ENCODE measurements at places on chromosomes 6 and 20.

DNA sequence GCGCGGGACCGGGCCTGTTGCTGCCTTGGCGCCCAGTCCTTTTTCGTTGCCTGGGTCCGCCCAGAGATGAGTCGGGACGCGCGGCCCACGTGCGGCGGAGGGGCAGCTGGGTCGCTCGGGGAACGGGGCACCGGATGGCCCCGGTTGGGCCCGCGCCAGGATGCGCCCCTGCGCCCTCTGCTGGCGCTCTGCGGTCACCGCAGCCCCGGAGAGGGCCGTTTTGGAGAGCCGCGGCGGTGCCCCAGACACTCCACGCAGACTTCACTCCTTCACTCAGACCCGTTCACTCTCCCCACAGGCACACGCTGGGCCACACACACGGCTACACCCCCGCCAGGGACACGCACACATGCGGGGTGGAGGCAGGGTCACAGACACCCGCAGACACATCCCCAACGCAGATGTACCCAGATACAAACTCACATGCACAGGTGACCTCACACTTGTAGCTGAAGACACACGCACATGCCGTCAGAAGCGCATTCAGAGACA is 38.8 kb downstream of the SRC start:
- peak; percentile 93 for DNase-seq

- no peak for DNase-seq
These were observed 118.6 kb downstream of the OGFRL1 start for GRCh38 chr6:71406865-71407860.

DNA sequence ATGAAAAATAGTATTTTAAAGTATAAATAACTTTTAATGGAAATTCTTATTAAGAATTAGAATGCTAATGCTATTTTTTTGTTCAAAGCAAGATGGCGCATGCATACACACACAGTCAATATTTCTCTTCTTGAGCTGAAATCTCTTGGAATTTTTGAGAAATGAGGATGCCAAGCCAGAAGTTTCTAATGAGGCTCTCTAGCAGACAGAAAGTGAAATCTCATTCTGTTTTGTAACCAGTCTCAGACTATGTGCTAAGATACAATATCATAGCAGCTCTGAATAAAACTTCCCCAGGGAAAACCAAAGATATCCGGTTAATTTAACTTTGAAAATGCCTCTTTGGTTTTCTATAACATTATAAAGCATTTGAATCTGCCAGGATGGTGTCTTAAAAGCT is 97.2 kb upstream of the HDAC2 start:
- no peak for DNase-seq

DNA sequence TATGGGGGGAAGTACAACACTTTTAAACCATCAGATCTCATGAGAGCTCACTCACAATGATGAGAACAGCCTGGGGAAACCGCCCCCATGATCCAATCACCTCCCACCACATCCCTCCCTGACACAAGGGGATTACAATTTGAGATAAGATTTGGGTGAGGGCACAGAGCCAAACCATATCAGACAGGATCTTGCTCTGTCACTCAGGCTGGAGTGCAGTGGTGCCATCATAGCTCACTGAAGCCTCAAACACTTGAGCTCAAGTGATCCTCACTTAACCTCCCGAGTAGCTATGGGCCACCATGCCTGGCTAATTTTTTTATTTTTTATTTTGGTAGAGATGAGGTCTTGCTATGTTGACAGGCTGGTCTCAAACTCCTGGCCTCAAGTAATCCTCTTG is 5.1 kb upstream of the IYD start:
- no peak for DNase-seq

DNA sequence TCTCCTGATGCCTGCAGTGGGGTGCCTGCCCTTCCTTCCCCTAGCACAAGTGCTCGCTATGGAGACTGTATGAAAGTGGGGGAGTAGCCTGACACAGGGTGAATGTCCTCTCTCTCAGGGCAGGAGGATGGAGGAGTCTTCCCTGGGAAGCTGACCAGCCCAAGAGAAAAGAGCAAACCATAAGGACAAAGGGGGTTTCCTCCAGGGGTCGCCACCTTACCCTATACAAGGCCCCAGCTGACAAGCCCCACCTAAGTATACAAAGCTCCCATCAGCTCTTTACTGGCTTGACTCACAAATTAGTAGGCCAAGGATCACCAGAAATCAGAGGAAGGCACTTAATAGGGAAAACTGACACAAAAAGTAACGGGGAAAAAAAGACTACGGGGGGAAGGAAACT is 54.1 kb downstream of the PLAGL1 start:
- DNase-seq = no peak

- no peak for DNase-seq
These were observed 27.9 kb downstream of the CDC5L start for GRCh38 chr6:44415449-44415848.

DNA sequence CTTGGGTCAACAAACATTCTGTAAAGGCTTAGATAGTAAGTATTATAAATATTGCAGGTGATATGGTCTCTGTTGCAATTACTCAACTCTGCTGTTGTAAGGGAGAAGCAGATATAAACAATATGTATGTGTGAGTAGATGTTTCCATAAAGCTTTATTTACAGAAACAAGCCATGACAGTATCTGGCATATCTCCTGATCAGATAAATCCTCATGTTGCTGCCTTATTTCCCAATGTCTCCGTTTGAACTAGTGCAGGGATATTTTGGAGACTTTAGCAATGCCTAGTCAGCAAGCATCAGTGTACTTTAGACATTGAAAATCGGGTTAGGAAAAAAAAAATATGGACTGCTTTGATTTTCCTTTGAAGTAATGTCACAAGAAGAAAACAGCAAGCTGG is 96.1 kb downstream of the LAMA2 start:
- no peak for DNase-seq

DNA sequence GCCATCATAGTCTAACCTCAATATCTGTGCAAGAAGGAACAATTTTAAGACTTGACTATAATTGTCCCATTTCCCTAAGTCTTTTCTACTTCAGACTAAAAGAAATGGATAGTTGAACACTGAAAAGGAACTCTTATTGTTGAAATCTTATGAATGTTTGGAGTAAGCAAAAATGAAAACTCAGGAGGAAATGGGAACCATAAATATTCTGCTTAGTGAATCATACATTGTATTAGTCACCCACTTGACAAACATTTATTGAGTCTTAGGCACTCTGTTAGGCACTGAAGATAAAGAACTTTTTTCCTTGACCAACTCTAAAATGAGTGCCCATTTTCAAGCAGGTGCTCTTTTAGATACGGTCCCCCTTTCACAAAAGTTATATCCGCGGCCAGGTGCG is 8.7 kb downstream of the CCDC170 start:
- no peak for DNase-seq

- DNase-seq = no peak
These were observed 43.6 kb upstream of the NKX2-2 start for GRCh38 chr20:21557241-21558020.

- DNase-seq = peak; percentile 53
These were observed 479 bp downstream of the SLC39A7 start for GRCh38 chr6:33201147-33201545.

DNA sequence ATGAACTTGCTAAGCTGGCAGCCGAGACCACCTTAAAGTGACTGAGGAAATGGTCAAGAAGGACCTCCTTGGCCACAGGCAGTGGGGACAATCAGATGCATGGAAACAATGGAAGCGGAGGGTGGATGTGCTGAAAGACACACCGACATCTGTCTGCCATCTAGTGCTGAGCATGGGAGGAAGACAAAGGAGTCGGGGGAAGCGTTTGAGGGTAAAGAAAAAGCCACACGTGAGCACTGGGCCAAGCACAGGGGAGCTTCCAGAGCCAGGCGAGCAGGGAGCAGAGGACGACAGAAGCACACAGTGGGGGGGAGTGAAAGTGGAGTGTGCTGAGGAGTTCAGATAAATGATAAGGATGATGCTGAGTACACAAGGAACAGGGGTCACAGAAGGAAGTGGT is 367.8 kb downstream of the ZFAND3 start:
- no peak for DNase-seq

DNA sequence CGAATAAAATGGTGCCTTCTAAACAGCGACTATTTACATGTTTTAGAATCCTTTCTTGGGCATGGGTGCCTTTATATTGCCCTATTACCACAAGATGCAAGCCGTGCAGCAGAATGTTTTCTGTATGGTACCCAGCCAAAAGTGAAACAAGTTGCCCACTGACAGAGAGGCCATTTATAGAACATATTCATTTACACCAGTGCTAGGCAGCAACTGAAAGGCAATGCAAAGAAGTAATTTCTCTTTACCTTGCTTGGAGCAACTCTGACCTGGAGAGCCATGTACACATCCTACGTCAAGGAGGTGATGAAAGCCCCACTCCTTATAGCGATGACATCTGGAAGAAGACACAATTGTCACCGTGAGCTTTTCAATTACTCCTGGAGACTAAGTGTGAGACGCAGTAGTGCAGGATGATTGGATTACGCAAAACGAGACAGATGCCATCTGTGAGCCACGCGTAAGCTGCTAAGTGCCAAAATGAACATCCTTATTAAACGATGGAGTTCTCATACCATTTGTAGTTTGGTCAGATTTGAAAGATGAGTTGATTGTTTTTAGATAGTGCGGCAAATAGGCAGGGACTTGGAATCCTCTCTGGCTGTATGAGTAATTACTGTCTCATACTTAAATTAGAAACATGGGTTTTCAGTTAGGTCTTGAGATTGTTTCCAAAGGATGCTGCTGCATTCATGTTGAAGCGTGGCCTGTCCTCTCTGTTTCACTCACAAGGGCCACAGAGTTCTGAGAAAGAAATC is at the start of gene TMEM244:
Gene TMEM244 (minus strand): TSS at position 408 of the 758 bp plus-strand sequence. CDS start 127 bp downstream, at position 281.
- no peak for DNase-seq

DNA sequence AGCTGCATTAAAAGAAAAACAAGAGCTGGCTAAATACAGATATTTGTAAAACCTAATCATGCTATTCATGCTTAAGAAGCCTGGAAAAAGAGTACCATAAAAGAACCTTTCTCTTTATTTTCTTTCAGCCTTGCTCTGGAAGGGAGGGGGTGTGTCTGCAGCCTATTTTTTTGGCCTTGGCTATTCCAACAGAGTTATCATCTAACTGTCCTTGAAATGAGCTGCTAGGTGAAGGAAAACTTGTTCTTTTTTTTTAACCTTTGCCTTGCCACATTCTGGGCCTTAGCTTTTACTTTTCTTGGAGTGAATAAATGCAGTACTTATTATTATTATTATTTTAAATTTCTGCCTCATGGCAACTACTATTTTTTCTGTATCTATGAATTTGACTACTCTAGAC is 224.9 kb upstream of the SYNCRIP start:
- DNase-seq = no peak

DNA sequence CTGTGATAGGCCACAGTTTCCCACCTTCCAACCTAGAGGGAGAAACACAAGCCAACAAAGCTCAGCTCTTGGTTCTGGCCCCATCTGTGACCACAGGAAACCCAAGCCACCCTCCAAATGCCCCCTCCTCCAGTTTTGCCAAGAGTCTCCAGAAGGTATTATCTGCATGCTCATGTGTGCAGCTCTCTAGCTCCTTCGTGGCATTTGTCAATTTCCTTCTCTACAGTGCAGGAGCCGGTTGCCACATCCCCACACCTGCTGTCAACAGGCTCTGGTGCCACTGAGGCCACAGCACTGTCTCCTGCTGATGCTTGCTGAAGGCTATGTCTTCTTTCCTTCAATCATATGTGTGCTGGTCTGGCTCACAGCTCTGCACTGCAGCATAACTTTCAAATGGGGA is 177.2 kb downstream of the CLIC5 start:
- no peak for DNase-seq

GRCh38 chr6:140960566-140960965 is 1172.2 kb upstream of the GJE1 start:
- no peak for DNase-seq

- no peak for DNase-seq
These were observed 90.1 kb downstream of the CRYBG1 start for GRCh38 chr6:106450653-106451052.

DNA sequence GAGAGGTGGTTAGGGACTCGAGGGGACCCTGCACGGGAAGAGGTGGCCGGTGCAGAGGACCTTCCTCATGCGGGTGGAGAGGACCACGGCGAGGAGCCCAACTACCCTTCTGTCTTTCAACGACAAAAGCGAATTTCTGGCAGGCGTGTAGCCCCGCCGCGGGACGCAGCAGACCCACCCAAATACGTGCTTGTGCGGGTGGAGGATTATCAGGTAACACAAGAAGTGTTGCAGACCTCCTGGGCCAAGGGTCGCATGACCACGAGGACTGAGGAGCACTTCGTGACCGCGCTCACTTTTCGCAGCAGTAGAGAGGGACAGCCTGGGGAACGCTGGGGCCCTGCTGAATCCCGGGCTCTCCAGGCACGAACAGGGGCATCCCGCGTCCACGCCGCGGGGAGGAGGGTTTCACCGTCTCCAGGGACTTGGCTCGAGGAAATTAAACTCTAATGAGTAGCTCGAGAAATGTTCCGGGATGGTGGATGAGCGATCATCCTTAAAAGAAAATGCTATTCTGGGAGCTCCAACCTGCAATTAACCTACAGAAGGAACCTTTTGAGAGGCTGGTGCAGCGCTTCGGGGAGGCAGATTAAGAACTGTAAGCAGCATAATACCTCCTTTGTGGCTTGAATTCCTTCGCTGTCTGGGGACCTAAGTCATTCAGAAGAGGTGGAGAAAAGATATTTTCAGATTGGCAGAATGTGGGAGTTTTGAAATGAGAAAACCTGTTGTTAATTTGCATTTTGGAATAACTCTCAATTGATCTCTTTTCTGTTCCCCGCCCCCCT is 804 bp downstream of the C6orf141 start:
- DNase-seq = no peak

GRCh38 chr6:4930025-4930691 is 73.7 kb downstream of the RPP40 start:
- DNase-seq = no peak

GRCh38 chr6:43895656-43896328 is 125.8 kb downstream of the VEGFA start:
- DNase-seq = no peak

DNA sequence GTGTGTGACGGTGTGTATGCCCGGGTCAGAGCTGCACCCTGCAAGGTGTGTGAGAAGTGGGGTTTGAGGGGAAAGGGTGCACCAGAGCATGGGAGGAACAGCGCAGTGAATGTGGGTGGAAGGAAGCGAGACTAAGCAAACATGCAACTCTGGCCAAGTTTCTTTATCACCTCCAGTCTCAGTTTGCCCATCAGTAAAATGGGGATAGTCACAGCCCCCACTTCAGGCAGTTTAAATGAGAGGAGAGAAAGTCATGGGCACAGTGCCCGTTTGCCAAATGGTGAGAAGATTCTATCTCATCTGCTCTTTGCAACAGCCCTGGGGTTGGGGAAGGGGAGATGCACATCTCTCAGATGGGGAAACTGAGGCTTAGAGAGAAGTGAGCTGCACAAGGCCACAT is 12.8 kb upstream of the VSTM2L start:
- DNase-seq = no peak
